ENCODE measurements at places on chromosomes 4 and X. TPM values are rescaled to one million over a fixed set of nuclear protein-coding genes. Genes with fewer than 3 reads are reported as not detected.

The NALF2 gene
- total RNA-seq = not detected

The HUWE1 gene
- 69.7 TPM for total RNA-seq

The PPP1R2C gene
- total RNA-seq = not detected

The CDX4 gene
- not detected for total RNA-seq

The H2BW2 gene
- not detected for total RNA-seq

The CACNA1F gene
- total RNA-seq = not detected

The N4BP2 gene
- 4.2 TPM for total RNA-seq

The TAF7L gene
- total RNA-seq = not detected

The TECRL gene
- total RNA-seq = not detected

The PPP4R3C gene
- total RNA-seq = not detected

The ZNF674 gene
- 1.8 TPM for total RNA-seq

The SUPT20HL1 gene
- not detected for total RNA-seq

The ASB9 gene
- total RNA-seq = 2.6 TPM

The CCDC120 gene
- total RNA-seq = 11.5 TPM

The MAOA gene
- 65.2 TPM for total RNA-seq

The SSX1 gene
- not detected for total RNA-seq

The HELT gene
- total RNA-seq = not detected

The GPR34 gene
- total RNA-seq = not detected

The PABPC4L gene
- 0.37 TPM for total RNA-seq

The TMEM150C gene
- 0.42 TPM for total RNA-seq

The SAGE1 gene
- not detected for total RNA-seq

The SLC38A5 gene
- 92.3 TPM for total RNA-seq

The ANXA10 gene
- total RNA-seq = not detected

The USP26 gene
- not detected for total RNA-seq

The SMAD1 gene
- total RNA-seq = 22.8 TPM

The BEND2 gene
- not detected for total RNA-seq

The SMPX gene
- total RNA-seq = not detected

The FGFBP1 gene
- 1,063 TPM for total RNA-seq

The DTHD1 gene
- total RNA-seq = not detected

The VSIG1 gene
- total RNA-seq = 0.85 TPM

The GATA1 gene
- not detected for total RNA-seq

The SPATA18 gene
- total RNA-seq = 3.5 TPM

The GLRA2 gene
- total RNA-seq = not detected

The CITED1 gene
- total RNA-seq = 0.28 TPM

The GPRIN3 gene
- not detected for total RNA-seq

The PIN4 gene
- 7.1 TPM for total RNA-seq

The CTAG1A gene
- not detected for total RNA-seq

The CT83 gene
- total RNA-seq = not detected

The WDFY3 gene
- total RNA-seq = 16.4 TPM

All from airway epithelial cell (primary cell).